ENCODE measurements at places on chromosomes 7 and 10.

- DNase-seq, result no peak
Measured at GRCh38 chr10:107477266-107477665, 312.8 kb upstream of the SORCS1 start.

GRCh38 chr10:98030093-98030821 lies at the start of gene CRTAC1:
Gene CRTAC1 (minus strand): TSS chr10:98030621. CDS start chr10:98030472, 149 bp downstream.
- no peak for DNase-seq

GRCh38 chr7:130022623-130023175 lies 28.5 kb downstream of the ZC3HC1 start:
- no peak for DNase-seq

GRCh38 chr10:62237966-62238365 lies 30.7 kb downstream of the RTKN2 start:
- no peak for DNase-seq

- DNase-seq, result no peak
Measured at GRCh38 chr7:98559219-98559618, 57.9 kb upstream of the NPTX2 start.

- no peak for DNase-seq
Measured at GRCh38 chr7:45646996-45647825, 73.0 kb downstream of the ADCY1 start.

GRCh38 chr7:138735399-138735798 lies 34.2 kb upstream of the SVOPL start:
- DNase-seq, result no peak

DNA sequence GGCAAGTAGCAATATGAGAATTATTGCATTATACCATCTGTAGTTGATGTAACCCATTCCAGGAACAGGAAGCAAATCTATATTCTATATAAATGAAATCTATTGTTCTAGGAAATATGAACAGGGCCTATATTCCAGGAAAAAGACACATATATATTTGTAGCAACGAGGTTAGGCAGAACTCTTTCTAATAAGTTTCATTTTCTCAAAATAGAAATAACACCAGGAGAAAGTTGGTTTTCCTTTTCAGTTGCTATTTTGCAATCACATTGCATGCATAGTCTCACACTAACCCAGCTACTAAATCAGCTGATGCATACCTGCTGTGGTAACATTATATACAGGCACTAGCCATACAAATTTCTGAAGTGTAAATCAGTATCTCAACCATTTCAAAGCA lies 6.2 kb upstream of the IFIT2 start:
- DNase-seq, result no peak

DNA sequence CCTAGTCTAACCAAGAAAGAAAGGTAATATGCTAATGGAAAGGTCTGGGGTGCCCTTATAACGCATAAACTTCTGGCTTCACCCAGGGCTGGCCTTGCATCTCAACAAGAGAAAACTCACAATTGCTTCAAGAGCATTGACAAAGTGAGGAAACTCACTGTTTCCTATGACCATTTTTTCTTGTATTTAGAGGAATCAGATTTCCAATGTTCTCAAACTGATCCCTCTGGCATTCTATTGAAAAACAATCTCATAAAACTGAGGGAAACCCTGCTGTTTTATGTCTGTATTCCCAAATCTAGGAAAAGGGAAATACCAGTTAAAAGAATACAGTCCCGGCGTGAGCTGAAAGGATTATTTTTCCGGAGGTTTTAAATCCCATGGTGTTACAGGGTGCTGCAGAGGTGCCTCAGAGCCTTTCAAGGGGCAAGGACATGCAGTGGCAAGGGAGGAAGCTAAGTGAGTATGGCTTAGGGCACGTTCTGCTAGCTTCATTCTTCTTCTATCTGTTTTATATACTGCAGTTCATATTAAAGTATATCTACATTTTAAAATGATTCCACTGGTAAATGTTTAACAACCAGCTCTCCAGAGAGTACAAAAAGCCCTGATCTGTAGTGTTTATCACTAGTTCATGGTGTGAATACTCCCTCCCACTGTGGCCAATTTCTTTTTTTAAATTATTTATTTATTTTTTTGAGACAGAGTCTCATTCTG lies 68.7 kb downstream of the CAV1 start:
- DNase-seq, result no peak

DNA sequence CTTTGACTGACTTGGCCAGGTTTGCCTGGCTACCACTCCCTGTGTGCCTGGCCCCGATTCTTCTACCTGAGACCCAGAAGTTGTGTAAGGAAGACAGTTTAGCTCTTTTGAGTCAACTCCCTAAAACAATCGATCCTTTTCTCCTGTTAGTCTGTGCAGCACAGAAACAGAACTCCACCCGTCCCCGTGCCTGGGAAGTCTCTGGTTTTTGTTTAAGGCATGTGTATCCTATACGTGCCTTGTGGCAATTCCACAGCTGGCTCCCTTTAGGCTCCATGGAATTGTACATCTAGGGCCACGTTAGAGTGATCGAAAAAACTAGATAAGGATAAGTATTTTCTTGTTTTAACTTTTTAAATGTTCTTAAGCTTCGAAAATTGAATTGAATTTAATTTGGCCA lies 131.6 kb downstream of the BICC1 start:
- no peak for DNase-seq

DNA sequence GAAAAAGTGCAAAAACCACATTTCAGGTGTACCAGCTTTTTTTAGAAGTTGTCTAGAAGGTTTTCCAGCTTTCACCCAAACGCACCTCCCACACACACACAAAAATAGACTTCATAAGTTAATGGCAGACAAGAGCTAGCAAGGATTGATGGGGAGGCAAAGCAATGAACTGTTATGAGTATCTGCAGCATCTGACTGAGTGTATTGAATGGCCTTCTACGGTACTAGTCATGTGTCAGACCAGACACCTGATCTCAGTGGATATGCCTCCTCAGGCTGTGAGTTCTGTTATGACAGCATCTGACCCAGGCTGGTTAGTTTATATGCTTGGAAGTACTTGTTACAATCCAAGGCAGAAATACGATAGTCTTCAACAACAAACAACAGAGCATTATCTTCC lies 406.1 kb upstream of the AUTS2 start:
- DNase-seq, result no peak

GRCh38 chr7:13894954-13895353 lies 94.5 kb downstream of the ETV1 start:
- no peak for DNase-seq

Data from esophagus squamous epithelium (tissue), 5 donors.